ENCODE measurements at places on chromosomes 5 and 9.

DNA sequence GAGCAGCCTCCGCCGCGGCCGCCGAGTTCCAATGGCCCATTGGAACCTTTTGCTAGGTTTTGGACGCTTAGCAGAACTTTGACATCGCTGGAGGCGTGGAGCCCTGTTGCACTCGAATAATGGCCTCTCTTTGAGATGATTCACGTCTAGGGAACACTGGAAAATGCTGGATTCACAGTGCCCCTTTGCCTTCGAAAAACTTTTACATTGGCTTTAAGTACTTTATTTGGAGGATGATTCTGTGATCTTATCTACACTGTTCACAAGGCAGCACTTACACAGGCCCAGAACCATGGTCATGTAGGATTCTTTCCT is 536 bp upstream of the PPIC start:
- DNase-seq, result no peak

DNA sequence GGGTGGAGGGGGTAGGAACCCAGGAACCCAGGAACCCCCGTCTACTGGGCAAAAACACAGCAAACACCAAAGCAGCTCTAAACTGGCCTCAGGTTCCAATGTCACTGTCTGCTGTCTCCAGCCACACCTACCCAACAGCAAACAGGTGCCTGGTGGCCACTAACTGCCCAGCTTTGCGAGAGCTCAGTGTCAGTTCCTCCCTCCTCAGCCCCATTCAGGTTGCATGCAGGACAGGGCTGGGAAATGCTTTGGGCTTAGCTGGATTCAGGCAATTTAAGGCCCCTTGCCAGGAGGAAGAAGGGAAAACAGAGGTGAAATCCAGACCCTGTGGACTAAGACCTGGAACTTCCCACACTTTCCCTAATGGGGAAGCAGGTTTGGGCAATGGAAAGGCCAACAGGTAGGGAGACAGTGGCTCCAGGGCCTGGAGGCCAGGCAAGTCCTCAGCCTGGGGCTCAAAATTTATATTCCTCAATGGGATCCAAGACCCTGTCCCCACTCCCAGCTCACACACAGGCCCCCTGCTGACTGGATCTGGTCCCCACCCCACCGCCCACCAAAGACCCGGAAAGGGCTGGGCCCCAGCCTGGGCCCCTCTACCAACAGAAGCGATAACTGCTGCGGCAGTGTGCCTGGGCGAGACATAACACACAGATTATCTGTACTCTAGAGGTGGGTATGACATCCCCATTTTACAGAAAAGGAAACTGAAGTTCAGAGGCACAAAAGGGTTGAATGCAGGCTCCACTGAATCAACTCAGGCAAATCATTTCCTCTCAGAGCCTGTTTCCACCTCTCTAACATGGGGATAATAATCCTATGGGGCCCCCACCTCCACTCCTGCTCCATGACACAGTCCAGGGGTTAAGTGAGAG is 3.5 kb downstream of the EEIG1 start:
- DNase-seq, result no peak

DNA sequence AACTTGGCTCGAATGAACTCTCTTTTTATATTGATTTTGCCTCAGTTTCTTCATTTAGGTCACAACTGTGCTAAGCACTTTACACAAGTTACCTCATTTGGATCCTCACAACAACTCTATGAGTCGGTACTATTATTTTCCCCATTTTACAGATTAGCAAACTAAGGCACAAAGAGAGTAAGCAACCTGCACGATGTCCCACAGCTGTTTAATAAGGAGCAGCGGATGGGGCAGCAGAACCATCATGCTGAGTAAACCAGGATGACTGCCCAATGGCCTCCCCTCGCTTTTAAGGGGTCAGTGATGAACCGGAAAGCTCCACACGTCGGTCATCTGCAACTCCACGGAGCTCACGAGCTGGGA is 607 bp downstream of the PRELID2 start:
- DNase-seq, result peak; percentile 42

DNA sequence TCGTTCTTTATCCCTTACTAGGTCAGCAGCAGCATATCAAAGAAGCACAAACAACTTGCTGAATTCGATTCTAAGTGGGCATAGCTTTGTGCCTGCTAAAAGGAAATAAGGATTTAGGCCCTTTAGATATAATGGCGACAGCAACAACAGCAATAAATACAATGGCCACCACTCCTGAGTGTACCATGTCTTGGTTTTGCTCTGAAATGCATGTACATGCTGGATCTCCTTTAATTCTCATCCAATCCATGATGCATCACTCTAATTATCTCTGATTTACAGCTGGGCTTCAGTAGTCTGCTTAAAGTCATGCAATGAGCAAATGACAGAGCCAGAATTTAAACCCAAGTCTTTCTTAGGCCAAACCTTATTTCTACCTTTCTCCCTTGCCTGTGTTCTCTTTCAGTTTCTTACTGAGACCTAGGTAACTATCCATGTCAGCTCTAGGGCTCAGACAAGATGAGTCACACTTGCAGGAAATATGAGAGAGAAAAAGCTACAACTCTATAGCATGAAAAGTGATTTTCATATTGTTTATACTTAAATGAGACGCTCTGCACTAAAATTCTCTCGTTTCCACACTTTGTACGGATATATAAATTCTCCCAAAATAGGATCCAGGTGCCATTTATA is 111.8 kb downstream of the HMHB1 start:
- no peak for DNase-seq

GRCh38 chr9:95139126-95139525 is 178.4 kb downstream of the FANCC start:
- no peak for DNase-seq

DNA sequence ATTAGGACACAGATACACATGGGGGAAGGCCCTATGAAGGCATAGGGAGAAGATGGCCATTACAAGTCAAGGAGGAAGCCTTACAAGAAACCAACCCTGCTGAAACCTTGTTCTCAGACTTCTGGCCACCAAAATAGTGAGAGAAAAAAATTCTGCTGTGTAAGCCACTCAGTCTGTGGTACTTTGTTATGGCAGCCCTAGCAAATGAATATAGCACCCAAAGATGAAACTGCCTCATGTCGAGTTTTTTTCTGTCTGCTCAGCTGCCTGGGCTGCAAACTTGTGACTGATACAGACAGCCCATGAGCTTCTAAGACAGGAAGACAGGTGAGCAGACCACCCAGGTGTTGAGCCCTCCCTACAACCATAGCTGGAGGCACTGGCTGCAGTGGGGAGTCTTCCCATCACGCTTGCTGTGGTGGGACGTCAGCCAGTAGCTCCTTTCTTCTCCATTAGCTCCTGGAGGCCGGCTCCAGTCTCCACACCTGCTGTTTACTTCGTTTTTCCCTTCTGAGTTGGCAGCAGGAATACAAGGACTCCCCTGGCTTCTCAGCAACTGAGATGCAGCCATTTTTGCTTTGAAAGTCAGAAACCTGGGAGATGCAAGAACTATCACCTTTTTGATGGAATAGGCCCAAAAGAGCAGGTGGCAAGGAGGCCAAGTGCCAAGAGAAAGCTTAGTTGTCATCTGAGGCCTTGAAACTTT is 164.9 kb downstream of the SEMA6A start:
- no peak for DNase-seq

DNA sequence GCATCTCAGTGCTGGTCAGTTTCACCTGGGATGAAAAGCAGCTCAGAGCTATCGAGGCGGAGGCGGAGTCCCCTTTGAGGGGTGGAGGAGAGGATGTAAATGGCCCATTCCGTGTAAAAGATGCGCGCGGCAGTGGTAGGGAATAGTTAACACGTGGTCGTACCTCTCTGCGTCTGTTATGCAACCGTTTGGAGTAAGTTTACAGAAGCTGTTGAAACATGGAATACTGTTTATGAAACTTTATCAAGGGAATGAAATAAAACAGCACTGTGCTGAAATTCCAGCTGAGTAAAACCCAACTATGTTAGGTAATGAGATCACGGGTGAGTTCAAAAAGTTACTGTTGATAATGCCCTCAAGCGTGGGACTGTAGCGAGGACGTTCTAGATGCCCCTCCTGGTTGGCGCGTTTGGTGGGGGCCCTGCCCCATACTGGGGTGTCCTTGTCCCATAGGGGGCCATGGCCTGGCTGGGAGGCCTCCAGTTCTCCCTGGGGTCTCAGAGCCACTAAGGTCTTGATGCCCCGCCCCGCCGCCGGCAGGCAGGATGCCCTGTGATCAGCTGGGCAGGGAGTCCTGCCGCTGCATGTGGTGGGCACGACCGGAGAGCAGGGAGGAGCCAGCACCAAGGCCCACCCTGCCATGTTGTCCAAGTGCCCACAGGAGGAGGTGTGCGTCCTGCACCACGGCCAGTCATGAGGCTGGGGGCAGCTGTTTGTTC is 90.9 kb downstream of the COL5A1 start:
- no peak for DNase-seq

GRCh38 chr5:79794347-79794746 is 104.7 kb downstream of the CMYA5 start:
- no peak for DNase-seq

GRCh38 chr5:92567831-92568450 is 1013.1 kb downstream of the NR2F1-AS1 start:
- no peak for DNase-seq

DNA sequence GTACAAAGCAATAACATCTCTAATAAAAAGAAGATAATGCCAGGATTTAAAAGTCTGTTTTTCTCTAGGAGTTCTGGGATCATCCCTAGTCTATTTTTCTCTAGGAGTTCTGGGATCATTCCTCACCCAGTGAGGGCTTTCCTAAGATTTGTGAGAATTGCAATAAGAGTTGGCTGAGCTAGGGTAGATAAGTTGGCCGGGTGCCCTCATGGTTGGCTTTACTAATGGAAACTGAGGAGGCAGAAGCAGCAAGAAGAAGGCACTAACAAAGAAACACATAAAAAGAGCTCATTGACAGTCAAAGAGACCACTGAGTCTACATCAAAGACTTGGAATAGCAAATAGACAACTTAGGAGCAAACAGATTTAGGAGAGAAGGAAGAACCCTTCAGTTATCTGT is 4.2 kb downstream of the SLC1A3 start:
- DNase-seq, result no peak

DNA sequence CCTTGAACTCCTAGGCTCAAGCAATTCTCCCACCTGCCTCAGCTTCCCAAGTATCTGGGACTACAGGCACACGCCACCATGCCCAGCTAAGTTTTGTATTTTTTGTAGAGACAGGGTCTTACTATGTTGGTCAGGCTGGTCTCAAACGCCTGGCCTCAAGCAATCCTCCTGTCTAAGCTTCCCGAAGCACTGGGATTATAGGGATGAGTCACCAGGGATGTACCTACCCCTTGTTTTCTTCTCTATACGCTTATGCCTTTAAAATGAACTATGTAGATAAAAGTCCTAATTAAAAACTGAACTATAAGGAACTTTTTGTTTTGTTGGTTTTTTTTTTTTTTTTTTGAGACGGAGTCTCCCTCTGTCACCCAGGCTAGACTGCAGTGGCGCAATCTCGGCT is 25.8 kb downstream of the UIMC1 start:
- DNase-seq, result no peak

Measured in hematopoietic multipotent progenitor cell treated with erythropoietin and hydrocortisone succinate and interleukin-3 and kit ligand, for 6 days (in vitro differentiated cells).